NCI-H446 (cell line): ENCODE measurements at places on chromosomes 4 and X.

DNA sequence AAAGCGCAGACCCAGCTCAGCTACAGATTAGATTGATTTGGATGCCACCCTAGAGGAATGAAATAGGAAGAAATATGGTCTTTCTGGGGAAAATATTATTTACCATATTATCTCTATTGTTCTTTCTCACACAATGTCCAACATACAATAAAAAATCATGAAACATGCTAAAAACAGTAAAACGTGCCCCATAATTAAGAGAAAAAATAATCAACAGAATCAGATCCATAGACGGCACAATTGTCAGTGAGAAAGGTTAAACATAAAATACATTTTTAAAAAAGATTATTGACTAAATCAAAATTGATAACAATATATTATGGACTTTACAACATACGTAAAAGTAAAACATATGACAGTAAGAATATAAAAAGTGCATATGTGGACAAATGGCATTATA is 90.9 kb downstream of the ENPP6 start:
- DNase-seq: no peak

GRCh38 chr4:9898596-9899305 is 117.3 kb downstream of the DRD5 start:
- no peak for DNase-seq

DNA sequence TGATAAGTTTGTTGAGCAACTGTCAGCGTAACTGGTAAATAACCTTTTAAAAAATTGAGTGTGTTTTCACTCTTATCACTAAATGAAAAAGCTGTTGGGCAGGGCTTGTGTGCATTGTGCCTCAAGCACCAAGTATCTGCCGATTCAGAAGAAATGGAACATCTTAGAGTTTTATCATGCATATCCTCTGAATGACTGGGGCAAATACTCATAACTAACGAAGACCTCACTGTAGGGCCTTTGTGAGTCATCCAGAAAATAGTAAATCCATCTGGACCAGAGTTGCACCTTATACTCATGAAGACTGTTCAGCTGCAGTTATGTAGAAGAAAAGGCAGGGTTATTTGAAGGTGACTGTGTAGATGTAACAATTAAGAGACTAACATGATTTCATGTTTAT is 222.1 kb downstream of the CAMK2D start:
- no peak for DNase-seq

GRCh38 chrX:72366701-72367454 is 61.2 kb upstream of the CITED1 start:
- DNase-seq: no peak
